Activated T-helper 1 cell treated with Interleukin-2 at 50 U/mL for 16 hours (primary cell): ENCODE measurements at places on chromosomes 5 and 9.

DNA sequence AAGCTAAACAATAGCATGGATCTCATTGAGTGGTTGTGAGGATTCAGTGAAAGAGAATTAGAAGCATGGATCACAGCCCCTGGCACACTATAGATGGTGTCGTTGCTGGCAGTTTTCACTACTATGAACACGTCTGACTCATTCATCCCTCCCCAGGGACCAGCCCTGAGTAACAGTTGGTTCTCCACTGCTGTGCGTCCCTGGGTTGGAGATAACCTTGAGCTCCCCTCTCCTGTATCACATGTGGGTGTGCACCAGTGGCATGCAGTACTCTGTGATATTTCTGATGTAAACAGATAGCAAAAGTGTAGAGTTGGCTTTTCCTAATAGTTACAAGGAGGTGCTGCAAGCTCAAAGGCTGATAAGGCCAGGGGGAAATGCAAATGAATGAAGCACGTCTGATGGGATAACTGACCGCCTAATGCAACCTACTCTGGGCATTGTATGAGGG, 8.8 kb upstream of the LCP2 start:
- no peak for DNase-seq

GRCh38 chr5:126138281-126138931, 284.8 kb upstream of the GRAMD2B start:
- DNase-seq = no peak

- no peak for DNase-seq
Observed at GRCh38 chr5:55636177-55636576, 75.9 kb downstream of the SLC38A9 start.

DNA sequence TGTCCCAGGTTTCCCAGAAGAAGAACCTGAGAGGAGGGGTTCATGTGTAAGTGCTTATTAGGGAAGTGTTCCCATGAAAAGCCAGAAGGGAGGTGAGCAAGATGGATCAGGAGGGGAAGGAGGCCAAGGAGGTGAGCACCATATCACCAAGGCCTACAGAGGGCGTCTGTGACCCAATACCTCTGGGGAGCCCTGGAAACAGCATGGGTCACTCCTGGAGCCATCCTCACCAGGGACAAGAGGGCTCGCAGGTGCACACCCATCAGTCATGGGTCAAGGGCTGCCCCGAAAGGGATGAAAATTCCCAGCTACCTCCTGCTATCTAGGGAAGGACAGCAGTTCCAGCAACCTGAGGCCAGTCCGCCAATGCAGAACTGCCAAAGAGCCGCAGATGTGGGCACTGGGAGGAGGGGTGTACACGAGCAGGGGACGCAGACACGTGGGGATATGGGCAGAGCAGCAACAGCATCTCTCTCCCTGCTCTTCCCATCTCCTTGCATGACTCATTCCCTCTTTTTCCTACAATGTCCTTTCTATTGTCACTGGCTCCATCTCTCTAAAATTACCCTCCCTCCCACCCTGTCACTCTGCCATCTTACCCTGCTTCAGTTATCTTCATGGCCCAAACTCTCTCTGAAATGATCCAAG, 167.6 kb upstream of the FSTL4 start:
- DNase-seq = no peak

DNA sequence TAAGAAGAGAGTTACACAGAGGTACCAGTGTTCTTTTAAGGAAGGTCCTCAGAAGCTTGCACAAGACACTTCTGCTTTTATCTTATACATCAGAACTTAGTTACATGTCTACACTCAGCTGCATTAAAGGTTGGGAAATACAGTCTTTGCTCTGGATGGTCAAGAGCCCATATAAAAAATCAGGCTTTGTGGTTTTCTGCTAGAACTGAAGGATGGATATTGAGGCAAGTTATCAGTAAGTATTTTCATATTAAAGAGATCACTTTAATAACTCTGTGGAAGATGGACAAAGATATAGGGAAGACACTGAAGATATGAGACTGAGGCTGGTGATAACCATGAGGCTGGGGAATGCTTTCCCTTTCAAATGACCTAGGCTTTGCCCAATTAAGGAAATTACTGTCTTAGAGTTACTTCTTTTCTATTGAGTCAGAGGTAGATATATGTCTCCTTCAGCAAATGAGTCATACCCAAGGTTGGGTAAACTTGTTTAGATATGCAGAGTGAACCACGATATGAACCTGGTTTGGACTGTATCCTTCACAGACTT, 87.0 kb upstream of the TNC start:
- DNase-seq = no peak

DNA sequence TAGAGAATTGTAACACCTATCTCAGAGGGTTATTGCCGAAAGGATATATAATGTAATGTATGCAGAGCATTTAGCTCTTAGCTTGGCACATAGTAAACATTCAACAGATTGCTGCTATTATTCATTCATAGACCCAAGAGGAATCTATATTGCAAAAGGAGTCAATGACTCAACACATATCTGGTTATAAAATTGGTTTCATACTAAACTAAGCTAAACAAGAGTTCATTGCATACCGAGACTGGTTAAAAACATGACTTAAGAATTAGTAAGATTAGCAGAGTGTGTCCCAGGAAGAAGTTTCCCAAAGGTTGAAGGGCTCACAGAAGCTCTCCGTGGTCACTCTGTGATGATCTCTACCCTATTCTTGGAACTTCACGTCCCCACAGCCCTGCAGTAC, 339.6 kb upstream of the CCNH start:
- DNase-seq = no peak

DNA sequence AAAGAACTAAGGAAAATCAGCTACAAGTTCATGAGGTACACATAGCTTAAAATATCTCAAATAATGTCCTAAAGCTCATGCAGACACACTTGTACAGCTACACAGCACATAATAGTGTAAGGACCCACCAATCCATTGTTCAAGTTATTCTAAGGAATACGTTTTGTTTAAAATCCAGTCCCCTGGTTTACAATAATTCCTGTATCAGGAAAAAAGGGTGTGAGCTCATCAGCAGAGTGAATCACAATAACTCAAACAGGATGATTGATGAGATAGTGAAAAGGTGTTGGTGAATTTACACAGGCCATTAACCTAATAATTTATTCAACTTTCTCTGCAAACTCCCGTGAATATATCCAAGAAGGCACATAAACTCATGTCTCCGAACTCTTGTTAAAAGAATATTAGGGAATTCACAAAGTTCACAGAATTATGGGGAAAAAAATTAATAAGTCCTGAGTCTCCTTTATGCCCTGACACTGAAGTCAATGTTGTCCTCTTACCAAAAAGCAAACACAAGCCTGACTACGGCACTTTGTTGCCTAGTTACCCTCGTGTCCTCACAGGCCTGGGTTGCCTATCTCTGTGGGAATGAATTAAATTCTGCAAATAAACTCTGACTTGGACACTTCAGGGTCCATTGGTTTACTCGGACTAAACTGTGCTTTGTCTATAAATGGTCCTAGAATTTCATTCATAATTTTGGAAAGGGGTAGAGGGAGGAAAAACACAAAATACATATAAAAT, 142.8 kb upstream of the PDE4D start:
- DNase-seq = no peak

- DNase-seq = no peak
Observed at GRCh38 chr9:127102788-127103187, 19.6 kb downstream of the ANGPTL2 start.
